ENCODE measurements at places on chromosomes 7 and 10. TPM values are rescaled to one million over a fixed set of nuclear protein-coding genes. Genes with fewer than 3 reads are reported as not detected.

- DNase-seq = no peak
Measured at GRCh38 chr7:6271694-6272440, 557 bp downstream of the CYTH3 start.

- DNase-seq = no peak
Measured at GRCh38 chr7:108697254-108697653, 127.6 kb downstream of the DNAJB9 start.

DNA sequence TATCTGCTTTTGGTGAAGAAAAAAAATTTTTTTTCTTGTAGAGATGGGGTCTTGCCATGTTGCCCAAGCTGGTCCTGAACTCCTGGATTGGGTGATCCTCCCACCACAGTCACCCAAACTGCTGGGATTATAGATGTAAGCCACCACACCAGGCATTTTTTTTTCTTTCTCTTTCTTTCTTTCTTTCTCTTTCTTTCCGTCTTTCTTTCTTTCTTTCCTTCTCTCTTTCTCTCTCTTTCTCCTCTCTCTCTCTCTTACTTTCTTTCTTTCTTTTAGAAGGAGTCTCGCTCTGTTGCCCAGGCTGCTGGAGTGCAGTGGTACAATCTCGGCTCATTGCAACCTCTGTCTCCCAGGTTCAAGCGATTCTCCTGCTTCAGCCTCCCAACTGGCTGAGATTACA, 3.5 kb upstream of the UBE2D4 start:
- DNase-seq = no peak

- DNase-seq = no peak
Measured at GRCh38 chr10:84224411-84225028, 824 bp downstream of the LRIT2 start.

GRCh38 chr10:128734161-128734560, 607.9 kb upstream of the MKI67 start:
- no peak for DNase-seq

GRCh38 chr10:67935223-67935622, 50.8 kb downstream of the SIRT1 start:
- no peak for DNase-seq

PNLIPRP3 gene
- not detected for total RNA-seq

DNA sequence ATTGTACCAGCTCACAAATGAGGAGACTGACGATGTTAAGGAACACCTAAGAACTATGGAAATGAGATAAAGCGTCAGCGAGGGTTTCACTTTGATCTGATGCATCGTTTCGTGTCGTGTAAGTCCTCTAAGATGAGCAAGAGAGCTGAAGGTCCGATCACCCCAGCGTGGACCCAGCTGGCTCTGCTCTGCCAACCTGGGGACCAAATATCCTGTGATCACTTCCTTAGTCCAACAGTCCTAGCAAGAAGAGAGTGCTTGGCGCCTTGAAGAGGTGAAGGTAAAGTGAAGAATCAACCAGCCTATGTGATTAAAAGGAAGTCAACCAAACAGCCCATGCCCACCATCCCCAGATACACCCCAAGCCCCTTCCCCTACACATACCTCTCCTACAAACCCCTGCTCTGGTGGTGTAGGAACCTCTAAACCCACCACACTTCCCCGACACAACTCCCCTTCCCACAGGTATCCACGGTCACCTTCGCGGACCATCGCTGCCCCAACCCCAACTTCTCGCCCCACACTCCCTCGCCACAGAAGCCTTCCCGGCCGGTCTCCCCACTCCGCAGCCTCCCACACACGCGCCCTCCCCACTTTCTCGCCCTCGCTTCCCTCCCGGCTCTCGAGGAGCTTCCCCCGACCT, 722 bp downstream of the UPF2 start:
- DNase-seq = no peak

GRCh38 chr10:9437131-9437530, 1382.6 kb downstream of the GATA3 start:
- no peak for DNase-seq

DNA sequence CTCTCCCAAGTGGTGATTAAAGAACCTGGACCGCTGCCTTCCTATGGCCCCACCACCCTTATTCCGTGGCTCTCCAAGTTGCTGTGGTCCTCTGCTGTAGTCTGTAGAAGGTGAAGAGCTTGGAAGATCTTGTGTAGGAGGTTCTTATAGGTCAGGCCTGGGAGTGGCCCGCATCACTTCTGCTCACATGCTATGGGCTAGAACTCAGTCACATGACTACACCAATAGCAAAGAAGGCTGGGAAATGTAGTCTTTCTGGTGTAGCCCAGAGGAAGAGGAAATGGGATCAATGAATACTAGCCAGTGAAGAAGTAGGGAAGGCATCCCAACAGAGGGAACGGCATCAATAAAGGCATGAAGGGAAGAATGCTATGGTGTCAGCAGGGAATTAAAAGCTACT, 41.3 kb upstream of the AOAH start:
- no peak for DNase-seq

- DNase-seq = no peak
Measured at GRCh38 chr10:20466731-20467130, 430.4 kb downstream of the NEBL start.

DNA sequence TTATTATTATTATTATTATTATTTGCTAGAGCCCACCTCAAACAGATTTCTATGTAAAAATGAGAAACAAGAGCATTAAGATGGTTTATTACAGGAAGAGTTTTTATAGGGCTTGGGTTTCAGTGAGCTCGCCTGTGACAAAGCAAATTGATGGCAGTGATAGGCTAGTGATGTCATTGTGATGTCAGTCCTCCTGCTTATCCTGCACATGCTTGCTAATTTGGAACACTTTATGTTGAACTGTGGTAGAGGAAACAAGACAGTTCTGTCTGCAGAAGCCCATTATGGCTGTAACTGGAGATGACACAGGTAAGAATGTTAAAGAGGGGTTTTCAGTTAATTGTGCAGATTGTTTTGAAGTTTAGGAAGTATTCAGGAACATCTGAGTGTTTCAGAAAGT, 68.3 kb downstream of the CREM start:
- no peak for DNase-seq

- DNase-seq = no peak
Measured at GRCh38 chr10:66838656-66839055, 87.2 kb upstream of the LRRTM3 start.

DNA sequence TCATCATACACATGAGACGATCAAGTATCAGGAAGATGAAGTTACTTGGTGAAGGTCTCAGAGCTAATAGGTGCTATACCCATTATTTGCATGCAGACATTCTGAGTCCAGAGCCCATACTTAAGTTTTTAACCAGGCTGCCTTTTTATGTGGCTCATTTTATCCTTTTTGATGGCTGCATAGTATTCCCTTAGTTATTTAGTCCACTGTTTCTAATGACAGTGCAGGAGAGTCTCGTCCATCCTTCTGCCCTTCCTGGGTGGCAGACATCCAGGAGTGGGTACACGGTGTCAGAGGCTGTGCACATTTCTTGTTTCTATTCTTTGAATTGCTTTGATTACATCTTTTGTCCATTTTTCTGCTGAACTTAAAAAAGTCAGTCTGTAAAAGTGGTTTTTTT, 11.8 kb downstream of the PPP2R2D start:
- no peak for DNase-seq

AKR1C2 gene
- total RNA-seq = 343 TPM

- DNase-seq = no peak
Measured at GRCh38 chr7:18508443-18509427, 13.2 kb downstream of the HDAC9 start.

GRCh38 chr7:16668049-16668858, 22.3 kb downstream of the BZW2 start:
- DNase-seq = peak; percentile 85

GRCh38 chr7:80330434-80330833, 181.4 kb downstream of the GNAT3 start:
- no peak for DNase-seq

GRCh38 chr10:126301701-126302475, 86.4 kb downstream of the ADAM12 start:
- DNase-seq = no peak
